ENCODE measurements at places on chromosomes 11 and 22.

DNA sequence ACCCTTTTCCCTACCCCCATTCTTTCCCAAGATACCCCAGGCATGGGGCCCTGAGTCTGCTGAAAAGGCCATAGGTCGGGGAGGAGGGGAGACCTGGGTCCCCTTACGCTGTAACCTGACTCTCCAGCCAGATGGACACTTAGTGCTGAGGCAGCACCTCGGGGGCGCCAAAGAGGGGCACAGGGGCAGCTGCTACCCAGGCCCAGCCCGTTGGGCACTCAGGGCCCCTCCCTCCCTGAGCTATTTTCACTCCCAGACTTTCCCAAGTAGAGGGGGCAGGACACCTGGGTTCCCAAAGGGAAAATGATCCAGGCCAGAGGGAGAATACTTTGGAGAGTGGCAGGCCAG is 933 bp downstream of the ACTN3 start:
- no peak for DNase-seq

DNA sequence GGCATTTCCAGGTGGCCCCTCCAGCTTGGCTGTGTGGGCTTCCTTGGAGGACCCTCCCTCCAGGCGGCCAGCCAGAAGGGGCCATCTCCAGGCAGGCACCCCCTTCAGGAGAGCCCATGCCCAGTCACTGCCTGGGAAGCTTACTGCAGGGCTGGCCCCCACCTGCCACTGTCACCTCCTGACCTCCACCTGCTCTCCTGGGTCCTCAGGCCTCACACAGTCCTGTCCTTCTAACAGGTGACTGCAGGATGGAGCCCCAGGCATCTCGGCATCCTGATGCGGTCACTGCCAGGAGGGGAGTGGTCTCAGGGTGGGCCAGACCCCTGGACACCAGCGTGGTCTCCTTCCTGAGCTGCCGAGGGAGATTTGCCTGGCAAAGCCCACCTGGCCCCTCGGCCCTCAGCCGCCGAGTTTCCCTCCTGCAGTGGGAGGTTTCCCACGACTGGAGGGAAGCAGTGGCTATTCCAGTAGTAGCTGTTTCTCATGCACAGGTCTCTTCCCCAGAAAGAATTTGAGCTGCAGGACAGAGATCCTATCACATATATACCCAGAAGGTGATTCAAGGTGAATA is 13.0 kb downstream of the TBX1 start:
- no peak for DNase-seq

DNA sequence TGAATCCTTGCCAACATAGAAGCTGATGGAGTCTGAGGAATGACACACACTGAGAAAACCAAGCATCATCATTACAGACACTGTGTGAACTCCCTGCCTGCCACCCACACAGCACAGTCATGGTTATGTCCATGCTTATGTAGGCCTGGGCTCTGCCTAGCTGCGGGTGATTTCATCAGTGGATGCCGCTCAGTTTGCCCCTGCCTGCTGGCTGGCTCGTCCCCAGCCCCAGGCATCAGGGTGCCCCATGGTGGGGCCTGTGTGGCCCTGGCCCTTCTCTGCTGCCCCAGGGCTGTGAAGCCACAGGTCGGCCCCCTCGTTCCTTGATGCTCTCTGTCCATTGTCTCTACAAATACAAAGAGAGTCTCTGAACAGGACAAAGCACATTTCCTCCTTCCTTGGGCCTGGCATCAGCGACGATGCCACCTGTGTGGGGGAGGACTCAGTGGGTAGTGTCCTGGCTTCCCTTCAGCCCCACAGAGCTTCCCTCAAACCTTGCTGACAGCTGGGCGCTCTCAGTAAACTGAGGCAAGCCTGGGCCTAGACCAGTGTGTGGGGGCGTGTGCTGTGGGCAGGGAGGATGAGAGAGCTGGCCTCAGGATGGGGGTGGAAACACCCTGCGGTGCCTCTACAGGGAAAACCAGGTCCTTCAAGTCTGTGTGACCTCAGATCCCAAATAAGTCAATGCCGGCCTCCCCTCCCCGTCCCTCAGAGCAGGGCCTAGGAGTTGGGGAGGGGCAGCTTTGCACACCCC is 20.0 kb upstream of the TUB start:
- no peak for DNase-seq

GRCh38 chr11:46827995-46828394 is 18.1 kb downstream of the CKAP5 start:
- no peak for DNase-seq

DNA sequence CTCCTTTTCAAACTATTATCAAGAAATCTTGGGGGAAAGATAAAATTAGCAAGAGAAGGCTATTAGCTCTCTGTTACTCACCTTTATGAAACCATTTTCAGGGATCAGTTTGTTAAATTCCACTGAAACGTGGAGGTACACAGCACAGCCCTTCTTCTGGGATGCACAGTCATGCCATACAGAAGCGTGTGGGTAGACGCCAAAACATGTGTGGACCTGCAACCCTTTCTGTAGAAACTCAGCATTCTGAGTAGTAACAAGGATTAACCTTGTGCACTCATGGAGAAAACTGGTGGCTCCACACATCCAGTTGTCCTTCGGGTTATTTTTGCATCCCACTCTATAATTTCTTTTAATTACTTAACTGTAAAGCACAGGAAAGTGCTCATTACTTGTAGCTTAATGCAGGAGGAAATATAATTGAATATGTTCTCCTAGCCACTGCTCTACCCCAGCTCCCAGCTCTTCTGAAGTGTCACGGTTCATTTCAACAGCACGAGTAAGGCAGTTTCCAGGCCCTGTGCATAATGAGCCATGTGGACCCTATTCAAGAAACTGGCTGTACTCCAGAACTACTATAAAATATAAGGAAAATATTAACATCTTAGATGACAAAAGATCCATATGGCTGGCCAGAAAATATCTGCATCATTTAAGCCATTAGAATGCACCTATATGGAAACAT is 26.1 kb downstream of the BDNF start:
- no peak for DNase-seq

DNA sequence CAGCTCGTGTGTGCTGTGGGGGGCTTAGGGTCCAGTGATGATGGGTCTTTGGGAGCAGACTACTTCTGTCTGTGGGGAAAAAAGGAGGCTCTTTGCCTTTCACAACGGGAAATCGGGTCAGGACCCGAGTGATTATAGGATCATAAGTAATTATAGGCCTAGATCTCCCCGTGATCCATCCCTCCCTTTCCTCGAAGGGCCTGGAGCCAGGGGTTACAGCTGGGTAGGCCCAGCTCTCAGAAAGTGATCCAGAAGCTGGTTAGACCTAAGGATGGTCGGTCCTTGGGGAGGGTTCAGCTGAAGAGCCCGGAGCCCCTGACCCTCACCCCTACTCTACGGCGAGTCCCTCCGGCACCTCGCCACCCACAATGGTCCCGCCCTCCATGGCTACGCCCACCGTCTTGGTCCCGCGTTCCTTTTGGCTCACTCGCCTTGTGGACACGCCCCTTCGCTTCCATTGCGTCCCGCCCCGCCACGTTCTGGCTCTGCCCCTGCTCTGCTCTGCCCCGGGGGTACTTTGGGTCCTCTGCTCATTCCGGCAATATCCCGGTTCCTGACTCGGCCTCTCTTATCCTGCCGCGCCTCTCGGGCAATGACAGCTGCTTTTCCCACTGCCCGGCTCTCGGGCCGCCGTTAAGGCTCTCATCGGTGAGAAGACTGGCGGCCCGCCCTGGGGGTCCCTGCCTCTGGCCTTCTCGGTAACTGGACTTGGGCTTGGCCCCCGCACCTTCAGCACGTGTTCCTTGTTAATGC is 5.0 kb downstream of the IGSF22 start:
- DNase-seq = peak; percentile 95
